Prostate gland (tissue), 2 donors: ENCODE measurements at places on chromosomes 7 and 10. TPM values are rescaled to one million over a fixed set of nuclear protein-coding genes. Genes with fewer than 3 reads are reported as not detected.

DNA sequence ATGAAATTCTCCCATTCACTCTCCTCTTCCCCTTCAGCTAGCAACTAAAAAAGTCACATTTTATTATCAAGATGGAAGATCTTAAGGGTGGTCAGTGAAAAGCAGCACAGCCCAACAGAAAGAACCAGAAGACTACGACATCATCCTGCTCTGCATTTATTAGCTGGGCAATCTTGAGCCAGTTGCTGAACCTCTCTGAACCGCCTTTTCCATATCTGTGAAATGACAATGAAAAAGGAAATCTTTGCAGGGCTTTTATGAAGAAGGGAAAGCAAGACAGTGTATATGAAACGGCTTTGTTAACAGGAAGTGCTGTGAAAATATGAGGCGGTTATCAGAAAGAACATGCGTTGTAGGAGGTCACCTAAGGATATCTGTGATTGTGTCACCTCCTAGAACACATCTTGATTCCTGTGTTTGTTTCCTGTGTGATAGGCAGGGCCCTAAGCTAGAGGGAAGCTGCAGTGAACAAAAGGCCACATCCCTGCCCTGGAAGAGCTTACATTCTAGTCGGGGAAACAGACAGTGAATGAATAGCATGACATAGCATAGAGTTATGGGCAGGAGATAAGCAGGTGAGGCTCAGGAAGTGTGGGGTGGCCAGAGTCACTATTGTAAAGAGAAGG is 36.0 kb upstream of the KCNMA1 start:
- H3K4me1 ChIP-seq = no peaks in the 10 kb centered on the region
- H3K27ac ChIP-seq = no peak overlapping the region
- no peaks in the 10 kb centered on the region for H3K36me3 ChIP-seq

DNA sequence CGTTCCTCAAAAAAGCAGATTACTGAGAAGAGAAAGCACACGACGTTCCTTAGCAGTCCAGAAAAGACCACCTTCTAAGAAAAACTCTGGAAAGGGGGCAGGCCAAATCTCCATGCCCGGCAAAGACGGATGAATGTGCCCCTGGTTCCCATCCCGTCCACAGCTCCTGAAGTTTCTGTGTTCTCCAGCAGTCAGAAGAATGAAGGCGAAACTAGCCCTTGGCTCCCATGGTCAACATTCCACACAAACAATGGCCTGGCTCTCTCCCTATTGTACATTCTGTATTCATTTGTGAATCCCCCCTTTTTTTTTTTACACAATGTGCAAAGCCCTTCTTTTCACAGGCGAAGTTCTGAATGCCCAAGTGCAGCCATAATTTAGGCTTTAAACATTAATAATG is 5.3 kb downstream of the CTBP2 start:
- peaks cover 38% of the 10 kb centered on the region for H3K4me1 ChIP-seq
- H3K4me3 ChIP-seq = no peak overlapping the region
- no peaks in the 10 kb centered on the region for H3K36me3 ChIP-seq
- no peaks in the 10 kb centered on the region for H3K27me3 ChIP-seq
- H3K27ac ChIP-seq = peak overlapping the region; percentile 96

Gene CYP26A1
- total RNA-seq = not detected

DNA sequence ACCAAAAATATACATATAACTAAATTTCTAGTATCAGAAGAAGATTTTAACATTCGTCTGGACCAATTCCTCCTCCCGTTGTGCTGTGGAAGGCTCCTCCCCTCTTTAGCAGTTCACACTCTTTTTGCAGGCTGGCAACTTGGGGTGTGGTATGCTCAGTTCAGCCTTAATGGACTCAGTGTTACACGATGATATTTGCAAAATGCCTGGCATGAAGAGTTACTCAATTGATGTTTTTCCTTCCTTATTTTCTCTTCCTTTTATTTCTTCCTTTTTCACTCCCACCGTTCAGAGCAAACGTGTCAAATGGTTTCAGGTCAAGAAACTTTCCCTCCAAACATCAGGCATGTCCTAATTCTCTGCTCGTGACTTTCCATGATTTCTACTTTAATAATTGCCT is 248.3 kb downstream of the PHF14 start:
- H3K27me3 ChIP-seq = no peaks in the 10 kb centered on the region
- H3K4me1 ChIP-seq = no peaks in the 10 kb centered on the region
- DNase-seq = no peak
- H3K27ac ChIP-seq = no peak overlapping the region
- no peak overlapping the region for H3K4me3 ChIP-seq
- H3K36me3 ChIP-seq = no peaks in the 10 kb centered on the region

- no peak overlapping the region for H3K4me3 ChIP-seq
- H3K36me3 ChIP-seq = no peaks in the 10 kb centered on the region
- no peak for DNase-seq
- no peaks in the 10 kb centered on the region for H3K27me3 ChIP-seq
Measured at GRCh38 chr7:3232228-3232627, 68.8 kb upstream of the SDK1 start.

DNA sequence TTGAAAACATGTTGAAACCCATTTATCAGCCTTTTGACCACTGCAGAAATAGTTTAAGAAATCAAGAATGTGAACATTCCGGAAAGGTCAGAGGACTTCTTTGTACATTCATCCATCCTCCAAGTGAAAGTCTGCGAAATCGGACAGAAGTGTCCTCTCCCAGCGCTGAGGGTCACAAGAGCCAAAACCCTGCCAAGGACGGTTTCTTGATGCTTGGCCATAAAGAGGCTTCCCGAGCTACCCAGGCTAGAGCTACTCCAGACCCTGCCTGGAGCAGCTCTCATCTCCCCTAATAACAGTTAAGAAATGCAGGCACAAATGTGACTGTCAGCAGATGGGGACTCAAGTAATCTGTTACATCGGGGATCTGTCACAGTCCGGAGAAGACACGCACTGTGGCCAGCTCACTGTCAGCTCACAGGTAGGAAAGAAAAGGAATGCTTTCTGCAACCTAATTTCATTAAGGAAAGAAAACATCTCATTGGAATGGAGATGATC is 4.5 kb upstream of the CYTH3 start:
- H3K4me3 ChIP-seq = no peak overlapping the region
- DNase-seq = no peak
- no peaks in the 10 kb centered on the region for H3K27me3 ChIP-seq
- no peak overlapping the region for H3K27ac ChIP-seq
- H3K36me3 ChIP-seq = no peaks in the 10 kb centered on the region

Gene RPEL1
- total RNA-seq = not detected

Gene TASOR2
- 55.0 TPM for total RNA-seq

DNA sequence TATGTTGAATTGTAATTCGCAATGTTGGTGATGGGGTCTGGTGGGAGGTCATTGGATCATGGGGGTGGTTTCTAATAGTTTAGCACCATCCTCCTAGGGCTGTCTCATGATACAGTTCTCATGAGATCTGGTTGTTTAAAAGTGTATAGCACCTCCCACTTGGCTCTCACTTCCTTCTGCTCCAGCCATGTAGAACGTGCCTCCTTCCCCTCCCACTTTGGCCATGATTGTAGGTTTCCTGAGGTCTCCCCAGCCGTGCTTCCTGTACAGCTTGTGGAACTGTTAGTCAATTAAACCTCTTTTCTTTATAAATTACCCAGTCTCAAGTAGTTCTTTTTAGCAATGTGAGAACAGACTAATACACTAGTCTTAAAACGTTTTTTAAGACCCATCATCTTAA is 15.6 kb upstream of the HECW1 start:
- H3K4me1 ChIP-seq = no peaks in the 10 kb centered on the region
- no peaks in the 10 kb centered on the region for H3K36me3 ChIP-seq
- H3K4me3 ChIP-seq = no peak overlapping the region
- H3K27me3 ChIP-seq = no peaks in the 10 kb centered on the region

Gene MEST
- total RNA-seq = 41.6 TPM

GRCh38 chr10:99748823-99749451 is 16.9 kb downstream of the CUTC start:
- no peak overlapping the region for H3K4me3 ChIP-seq
- H3K27me3 ChIP-seq = no peaks in the 10 kb centered on the region
- H3K4me1 ChIP-seq = no peaks in the 10 kb centered on the region
- H3K27ac ChIP-seq = no peak overlapping the region
- no peaks in the 10 kb centered on the region for H3K36me3 ChIP-seq
- DNase-seq = no peak

DNA sequence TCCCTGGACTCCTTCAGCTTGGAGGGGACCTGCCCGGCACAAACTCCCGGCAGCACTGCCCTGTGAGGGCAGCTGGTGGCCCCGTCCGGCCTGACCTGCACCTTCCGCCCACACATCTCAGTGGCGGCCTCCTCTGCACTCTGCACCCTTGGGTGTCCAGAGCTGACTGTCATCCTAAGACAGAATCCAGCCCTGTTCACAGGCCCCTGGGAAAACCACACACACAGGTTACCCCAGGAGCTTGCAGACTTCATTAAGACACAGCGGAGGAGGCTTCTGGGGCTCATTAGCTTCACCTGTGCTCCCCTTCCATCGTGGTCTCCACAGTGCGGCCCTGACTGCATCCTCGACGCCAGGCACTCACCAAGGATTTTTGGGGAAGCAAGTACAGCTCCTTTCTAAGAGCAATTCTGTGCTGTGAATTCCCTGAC is 51.5 kb upstream of the SHH start:
- H3K4me1 ChIP-seq = no peaks in the 10 kb centered on the region
- peaks cover 3% of the 10 kb centered on the region for H3K27me3 ChIP-seq
- no peaks in the 10 kb centered on the region for H3K36me3 ChIP-seq
- no peak for DNase-seq

Gene GRID2IP
- 2.6 TPM for total RNA-seq

- no peaks in the 10 kb centered on the region for H3K4me1 ChIP-seq
- no peak overlapping the region for H3K27ac ChIP-seq
- DNase-seq = peak; percentile 32
- H3K27me3 ChIP-seq = no peaks in the 10 kb centered on the region
Measured at GRCh38 chr10:69421611-69422308, 5.0 kb upstream of the TACR2 start.

DNA sequence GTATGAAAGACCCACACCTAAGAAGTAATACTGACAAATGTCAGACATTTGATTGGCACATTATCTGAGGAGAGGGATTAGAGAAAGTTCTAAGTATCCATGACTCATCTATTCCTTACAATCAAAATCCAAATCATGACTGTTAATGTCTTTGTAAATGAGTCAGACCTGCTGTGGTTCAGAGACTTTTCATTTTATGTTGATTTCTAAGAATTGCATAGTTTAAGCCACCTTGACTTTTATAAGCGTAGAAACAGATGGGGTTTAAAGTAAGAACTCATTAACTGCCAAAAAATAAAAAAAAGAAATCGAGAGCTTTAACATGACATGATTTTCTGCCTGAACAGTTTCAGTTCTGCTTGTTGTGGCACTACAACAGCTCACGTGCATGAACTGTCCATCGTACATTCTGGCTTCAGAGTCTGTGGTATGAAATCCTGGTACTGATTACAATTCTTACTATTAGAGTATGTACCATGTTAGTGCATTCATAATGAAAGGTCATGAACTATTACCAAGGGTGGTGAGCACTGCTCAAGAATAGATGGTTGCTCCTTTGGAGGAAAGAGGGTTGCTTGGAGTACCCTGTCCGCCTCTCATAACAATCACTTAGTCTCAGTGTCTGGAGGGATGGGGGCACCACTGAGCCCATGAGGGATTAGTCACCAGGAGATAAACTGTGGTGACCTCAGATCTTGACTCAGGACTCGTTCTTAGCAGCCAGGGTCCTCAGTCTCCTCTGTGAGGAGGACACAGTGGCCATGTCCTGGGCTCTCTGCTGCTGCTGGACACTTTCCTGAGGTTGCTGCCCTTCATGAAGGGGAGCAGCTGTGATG is 42.2 kb downstream of the ACSM6 start:
- H3K27ac ChIP-seq = no peak overlapping the region
- no peak overlapping the region for H3K4me3 ChIP-seq
- no peaks in the 10 kb centered on the region for H3K27me3 ChIP-seq

DNA sequence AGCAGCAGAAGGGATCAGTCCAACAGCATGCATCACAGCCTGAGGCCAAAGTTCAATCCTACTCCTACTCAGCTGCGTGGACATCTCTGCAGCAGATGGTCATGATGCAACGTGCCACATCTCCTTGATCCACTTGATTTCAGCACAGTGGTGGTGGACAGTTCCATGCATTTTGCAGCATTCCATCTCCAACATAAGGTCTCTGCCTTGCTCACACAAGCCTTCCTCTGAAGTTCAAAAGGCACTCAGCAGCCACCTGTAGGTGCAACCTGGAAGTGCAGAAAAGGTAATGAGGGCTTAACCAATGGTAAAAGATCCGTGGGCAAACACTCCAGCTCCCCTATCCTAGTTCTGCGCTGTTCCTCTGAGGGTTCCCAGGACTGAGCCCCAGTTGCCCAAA is 57.5 kb upstream of the CHCHD3 start:
- H3K27ac ChIP-seq = no peak overlapping the region
- no peak overlapping the region for H3K4me3 ChIP-seq
- H3K27me3 ChIP-seq = no peaks in the 10 kb centered on the region
- H3K4me1 ChIP-seq = no peaks in the 10 kb centered on the region

DNA sequence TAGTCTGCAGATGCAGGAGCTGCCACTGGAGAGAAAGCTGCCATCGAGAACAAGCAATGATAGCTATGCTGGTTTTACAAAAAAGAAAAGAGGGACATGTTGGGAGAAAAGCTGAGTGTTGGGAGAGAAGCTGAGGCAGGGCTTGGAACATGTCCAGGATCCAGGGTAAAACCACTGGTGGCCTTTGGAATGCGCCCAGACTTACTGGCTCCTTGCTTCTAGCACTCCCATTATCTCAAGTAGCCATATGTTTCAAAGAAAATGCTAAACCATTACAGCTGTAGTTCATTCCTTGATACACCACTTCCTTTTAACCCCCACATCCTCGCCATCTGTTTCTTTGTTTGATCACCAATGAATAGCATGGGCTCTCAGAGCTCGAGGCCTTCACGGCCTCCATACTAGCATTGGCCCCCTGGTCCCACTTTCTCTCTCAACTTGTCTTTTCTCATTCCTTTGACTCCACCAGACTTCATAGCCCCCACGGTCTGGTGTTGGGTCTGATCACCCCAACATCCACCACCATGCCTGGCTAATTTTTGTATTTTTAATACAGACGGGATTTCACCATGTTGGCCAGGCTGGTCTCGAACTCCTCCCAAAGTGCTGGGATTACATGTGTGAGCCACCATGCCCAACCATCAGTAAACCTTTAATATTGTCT is 23.8 kb upstream of the PLAC9 start:
- no peaks in the 10 kb centered on the region for H3K4me1 ChIP-seq
- no peak overlapping the region for H3K4me3 ChIP-seq

GRCh38 chr10:127266431-127266830 is 70.0 kb upstream of the INSYN2A start:
- H3K36me3 ChIP-seq = no peaks in the 10 kb centered on the region
- H3K4me3 ChIP-seq = no peak overlapping the region
- no peak for DNase-seq
- H3K4me1 ChIP-seq = no peaks in the 10 kb centered on the region
- no peak overlapping the region for H3K27ac ChIP-seq

GRCh38 chr10:24849501-24850299 is 102.7 kb downstream of the PRTFDC1 start:
- H3K36me3 ChIP-seq = no peaks in the 10 kb centered on the region
- H3K4me1 ChIP-seq = no peaks in the 10 kb centered on the region
- H3K4me3 ChIP-seq = no peak overlapping the region
- DNase-seq = no peak
- no peaks in the 10 kb centered on the region for H3K27me3 ChIP-seq
- H3K27ac ChIP-seq = no peak overlapping the region

- no peaks in the 10 kb centered on the region for H3K27me3 ChIP-seq
- no peaks in the 10 kb centered on the region for H3K4me1 ChIP-seq
- no peak overlapping the region for H3K27ac ChIP-seq
- H3K36me3 ChIP-seq = no peaks in the 10 kb centered on the region
- DNase-seq = no peak
Measured at GRCh38 chr10:6033954-6034353, 28.2 kb downstream of the IL2RA start.

Gene CALCR
- 0.45 TPM for total RNA-seq

Gene FAM24B
- total RNA-seq = 5.9 TPM

Gene EPO
- total RNA-seq = 1.6 TPM

Gene GPRIN2
- total RNA-seq = 4.3 TPM

GRCh38 chr7:87154166-87154565 is 1.9 kb downstream of the DMTF1 start:
- H3K27me3 ChIP-seq = no peaks in the 10 kb centered on the region
- peak overlapping the region; percentile 66 for H3K4me3 ChIP-seq
- no peak overlapping the region for H3K27ac ChIP-seq
- no peaks in the 10 kb centered on the region for H3K36me3 ChIP-seq
- DNase-seq = no peak
